WTC11 (cell line): ENCODE measurements at places on chromosomes 6 and 20.

- DNase-seq, result no peak
These were observed 322.9 kb upstream of the TFAP2D start for GRCh38 chr6:50390416-50390815.

DNA sequence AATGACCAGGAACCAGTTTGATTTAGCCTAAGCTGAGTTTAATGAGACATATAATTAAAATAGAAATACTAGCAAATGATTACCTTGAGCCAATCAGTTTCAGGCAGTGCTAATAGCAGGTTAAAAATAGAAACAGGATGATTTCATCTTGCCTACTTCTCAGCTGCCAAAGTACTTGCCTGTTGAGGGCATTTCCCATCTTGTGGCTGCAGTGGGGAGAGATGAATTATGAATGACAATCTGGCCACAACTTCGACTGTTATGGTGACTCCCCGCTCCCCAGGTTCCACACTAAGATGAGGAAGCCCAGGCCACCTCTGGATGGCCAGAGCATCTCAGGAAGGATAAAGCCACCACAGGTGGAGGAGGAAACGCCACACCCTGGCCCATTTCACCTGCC, 31.3 kb downstream of the MBOAT1 start:
- no peak for DNase-seq

DNA sequence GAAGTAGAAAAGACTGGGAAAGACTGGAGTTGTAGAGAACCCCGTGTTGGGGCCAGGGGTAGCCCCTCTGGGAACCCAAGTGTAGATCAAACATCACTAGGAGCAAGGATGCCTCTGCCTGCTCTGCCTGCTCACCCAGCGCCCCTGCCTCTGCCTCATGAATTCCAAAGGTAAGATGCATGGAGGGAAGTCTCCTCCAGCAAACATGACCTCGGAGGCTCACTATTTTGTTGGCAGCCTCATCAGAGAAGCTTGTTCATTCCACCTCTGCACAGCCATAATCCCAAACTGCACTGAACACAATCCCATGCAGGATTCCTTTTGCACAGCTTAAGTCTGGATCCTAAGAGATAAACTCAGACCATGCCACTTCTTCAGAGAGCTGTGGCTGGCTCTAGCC, 4.9 kb downstream of the FRS3 start:
- no peak for DNase-seq

DNA sequence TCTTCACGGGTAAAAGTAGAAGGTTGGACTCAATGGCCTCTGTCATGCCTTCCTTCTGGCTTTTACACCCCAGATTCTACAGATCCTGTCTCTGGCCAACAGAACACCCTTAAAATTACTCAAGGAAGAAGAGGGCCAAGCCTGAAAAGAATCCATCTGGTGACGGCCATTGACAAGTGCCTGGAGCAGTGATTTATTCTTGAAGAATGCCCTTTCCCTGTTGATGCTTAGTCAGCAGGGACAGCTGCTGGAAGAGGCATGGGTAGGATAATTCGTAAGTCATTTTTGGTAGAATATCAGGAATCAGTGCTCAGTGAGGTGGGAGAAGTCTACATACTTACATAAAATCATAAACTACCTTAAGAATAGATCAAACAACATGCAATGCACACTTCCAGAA, 397.9 kb downstream of the SAMD5 start:
- DNase-seq, result no peak

DNA sequence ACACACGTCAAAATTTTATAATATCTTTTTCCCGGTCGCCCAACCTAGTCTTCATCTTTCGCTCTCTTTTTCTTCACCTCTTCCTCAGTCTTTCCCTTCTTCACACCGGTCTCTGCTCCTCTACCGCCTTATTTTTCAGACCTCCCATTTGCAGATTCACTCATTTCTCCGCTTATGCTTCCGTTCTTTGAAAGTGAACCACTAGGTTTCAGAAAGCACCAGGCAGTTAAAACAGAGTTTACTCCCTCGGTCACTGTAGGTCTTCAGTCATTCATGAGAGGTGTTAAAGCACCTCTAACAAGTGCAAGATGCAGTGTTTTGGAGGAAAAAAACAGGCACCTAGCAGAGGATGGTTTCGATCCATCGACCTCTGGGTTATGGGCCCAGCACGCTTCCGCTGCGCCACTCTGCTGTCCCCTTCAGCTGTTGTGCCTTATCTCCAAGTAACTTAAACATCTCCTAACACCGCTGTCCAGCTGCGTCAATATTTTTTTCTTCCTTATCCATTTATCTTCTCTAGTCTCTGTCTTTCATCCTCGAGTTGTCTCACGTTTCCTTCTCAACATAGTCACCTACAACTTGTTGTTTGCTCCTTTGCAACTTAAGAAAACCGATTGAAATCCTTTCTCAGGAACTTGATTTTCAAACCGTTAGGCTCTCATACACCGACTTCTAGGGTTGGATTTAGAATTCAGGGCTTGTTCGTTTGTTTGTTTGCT, 119.7 kb upstream of the ZNF184 start:
- peak; percentile 76 for DNase-seq

DNA sequence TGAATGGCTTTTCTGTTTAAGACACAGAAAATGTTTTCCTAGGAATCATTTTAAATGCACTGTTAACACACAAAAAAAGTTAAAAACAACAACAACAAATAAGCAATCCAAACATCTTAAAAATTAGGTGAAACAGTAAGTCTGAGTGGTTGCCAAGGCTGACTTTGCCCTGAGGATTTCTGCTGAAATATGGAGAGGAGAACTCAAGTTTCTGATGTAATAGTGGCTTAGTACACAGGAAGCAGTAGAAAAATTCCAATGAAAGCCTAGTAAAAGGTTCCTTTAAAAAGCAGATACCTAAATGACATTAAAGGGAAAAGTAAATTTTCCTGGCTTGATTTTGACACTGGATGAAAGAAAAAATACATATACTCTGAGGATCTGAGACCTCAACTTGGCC, 184.2 kb downstream of the EPM2A start:
- no peak for DNase-seq

- peak; percentile 69 for DNase-seq
These were observed 74.5 kb upstream of the ZNF184 start for GRCh38 chr6:27547157-27548075.

GRCh38 chr6:108526739-108527174, 34.0 kb upstream of the FOXO3 start:
- no peak for DNase-seq

DNA sequence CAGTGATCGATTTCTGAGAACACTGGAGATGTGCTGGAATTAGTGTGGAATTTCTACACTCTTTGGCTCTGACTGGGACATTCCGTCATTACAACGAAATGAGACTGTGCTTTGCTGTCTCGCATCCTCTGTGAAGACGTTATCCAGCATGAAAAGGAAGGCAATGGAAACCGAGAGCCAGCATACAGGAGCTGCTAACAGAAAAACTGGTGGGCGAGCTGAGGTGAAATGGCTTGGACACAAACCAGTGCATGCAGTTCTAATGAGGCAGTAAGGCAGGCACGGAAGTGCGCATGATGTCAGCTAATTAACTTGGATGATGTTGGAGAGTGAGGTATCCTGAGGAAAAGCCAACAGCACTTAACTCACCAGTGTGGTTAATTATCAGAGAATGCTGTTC, 202.8 kb upstream of the AGPAT4 start:
- DNase-seq, result no peak

GRCh38 chr6:34237316-34237721, 646 bp downstream of the HMGA1 start:
- DNase-seq, result no peak

DNA sequence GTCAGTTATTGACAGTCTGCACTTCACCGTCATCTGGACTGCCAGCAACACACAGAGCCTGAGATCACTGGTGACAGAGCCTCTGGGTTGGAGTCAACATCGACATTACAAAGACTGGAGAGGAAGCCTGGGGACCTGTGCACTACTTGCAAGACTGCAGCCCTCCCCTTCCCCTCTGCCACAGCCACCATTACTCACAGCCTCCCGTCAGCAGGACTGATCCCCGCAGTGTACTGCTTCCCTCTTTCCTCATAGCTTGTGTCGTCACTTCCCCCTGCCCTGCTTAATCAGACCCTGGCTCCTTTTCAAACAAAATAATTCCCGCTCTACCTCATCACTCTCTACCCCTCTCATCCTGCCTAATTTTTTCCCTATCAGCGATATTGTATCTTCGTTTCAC, 235.5 kb upstream of the KCNQ5 start:
- no peak for DNase-seq

DNA sequence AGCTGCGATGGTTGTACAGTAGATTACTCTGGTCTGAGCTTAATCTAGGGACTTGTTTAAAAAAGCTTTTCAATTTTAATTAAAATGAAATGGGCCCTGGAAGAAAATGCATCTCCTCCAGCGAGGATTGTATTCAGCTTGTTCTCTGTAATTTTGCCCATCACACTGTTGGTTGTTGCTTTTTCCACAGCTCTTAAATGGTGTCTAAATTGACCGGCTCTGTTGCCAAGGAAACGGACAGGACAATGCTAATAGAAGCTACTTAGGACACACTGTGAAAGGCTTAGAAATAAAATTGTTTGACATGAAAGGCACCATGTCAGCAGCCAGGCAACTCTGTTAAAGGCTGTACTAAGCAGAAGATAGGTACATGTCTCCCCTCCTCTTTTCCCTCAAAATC, 116.7 kb upstream of the NRSN1 start:
- DNase-seq, result no peak

- peak; percentile 54 for DNase-seq
These were observed 36.1 kb upstream of the PAQR8 start for GRCh38 chr6:52325695-52326471.

DNA sequence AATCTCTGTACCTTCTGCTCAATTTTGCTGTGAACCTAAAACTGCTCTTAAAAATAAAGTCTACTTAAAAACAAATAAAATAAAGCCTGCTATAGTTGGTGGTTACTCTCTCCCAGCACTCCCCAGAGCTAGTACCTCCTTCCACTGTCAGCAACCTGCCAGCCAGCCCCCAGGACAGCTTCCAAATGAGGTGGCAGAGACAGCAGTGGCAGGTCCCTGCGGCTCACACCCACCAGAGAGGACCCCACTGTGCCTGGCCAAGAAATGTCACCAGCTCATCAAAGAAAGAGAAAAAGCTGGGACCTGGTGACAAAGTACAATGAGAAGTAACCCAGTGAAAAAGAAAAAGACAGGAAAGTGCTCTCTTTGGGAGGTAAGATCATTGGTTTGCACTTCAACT, 15.2 kb downstream of the APMAP start:
- DNase-seq, result no peak

DNA sequence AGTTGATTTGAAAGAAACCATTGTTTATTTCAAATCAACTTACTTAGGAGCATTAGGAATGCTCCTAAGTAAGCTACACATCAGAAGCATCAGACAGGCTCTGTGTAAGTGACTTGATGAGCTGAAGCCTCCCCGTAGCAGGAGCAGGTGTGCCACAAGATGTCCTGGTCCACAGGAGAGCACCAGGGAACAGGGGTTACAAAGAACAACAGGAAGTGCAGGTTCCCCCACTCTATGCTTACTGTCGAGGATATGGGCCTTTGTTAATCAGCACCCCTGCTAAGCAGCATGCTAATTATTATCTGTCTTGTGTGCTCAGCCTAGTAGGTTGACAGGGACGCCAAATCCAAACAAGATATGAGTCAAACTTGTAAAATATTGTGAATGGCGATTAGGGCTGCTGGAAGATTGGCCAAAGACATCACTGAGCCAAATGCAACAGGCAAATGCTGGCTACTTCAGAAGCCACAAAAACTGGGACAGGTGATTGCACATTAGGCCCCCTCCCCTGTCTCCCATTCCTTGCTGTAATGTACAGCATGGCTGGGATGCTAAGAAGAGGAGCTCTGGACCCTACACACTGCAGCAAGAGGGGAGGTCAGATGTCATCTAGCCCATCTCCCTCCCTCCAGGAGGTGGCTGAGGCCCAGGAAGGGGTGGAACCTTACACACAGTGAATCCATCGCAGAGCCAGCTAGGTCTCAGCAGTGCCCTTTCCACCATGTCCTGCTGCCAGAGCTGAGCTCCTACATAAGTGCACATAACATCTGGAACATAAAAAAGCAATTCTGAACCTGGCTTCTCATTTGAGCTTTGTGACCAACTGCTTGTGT, 939 bp downstream of the TGM3 start:
- no peak for DNase-seq

DNA sequence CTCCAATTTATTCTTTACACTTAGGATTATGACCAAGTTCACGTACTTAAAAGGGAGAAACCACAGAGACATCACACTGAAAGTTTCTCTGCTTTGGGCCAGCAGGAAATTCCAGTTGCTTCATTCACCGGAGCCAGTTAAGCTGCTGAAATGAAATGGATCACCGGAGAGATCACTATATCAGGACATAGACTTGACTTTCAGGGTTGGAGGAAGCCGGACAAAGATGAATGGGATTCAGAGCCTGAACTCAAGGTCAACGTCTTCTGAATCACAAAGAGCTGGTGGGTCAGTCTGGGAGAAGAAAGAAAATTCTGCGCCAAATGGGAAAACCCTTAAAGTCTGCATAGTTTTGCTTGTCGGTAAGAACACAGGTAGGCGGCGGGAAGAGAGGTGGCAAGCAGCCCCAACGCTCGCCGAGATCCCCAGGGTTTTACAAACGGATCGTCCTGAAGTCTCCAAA, 81.9 kb upstream of the CCDC28A start:
- no peak for DNase-seq

DNA sequence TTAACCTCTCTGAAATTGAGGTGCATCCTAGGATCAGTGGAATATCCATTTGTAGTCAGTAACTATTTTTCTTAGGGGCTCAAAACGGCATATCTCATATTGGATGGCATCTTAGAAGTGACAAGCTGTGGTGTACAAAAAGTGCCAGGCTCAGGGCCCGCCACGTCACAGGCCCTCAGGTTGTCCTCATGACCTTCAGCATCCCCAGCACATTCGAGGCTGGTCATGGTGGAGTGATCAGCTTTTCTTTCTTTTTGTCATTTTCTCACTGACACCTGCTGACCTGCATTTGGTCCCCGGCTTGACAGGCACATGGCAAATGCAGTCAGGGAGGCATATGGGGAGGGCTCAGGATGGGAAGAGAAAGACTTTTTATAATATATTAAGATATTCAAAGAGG, 7.1 kb upstream of the E2F1 start:
- DNase-seq, result no peak

GRCh38 chr6:159541296-159541695, 151.7 kb downstream of the SOD2 start:
- DNase-seq, result no peak
